Left lung (tissue), 14 donors: ENCODE measurements at places on chromosomes 12 and 14.

DNA sequence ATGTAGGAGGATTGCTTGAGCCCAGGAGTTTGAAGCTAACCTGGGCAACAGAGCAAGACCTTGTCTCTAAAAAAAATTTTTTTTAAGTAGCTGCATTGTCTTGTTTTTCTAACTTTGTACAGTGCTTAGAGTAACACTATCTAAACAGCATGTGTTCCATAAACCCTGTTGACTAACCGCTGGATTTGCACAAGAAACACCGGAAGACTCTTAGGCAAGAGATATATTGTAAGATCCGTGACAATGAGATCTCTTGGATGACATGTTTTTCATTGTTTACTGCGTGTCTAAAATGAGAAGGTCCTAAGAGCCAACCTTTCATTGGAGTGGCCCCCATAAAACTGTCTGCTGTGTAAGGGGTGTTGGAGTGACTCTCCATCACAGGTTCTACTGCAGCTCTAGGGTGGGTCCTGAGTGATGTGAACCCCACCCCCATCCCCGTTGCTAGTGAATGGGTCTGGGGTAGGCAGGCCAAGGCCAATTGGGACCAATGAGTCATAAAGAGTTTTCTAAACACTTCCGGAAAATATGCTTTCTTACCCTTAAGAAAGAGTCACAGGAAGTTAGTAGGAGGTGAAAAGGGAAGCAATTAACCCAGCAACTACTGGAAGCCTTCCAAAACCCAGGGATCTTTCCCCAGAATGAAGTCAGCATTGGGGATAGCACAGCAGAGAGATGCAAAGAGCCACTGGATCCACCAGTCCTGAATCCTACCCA, 24.3 kb upstream of the PCNX1 start:
- peaks cover 68% of the 10 kb centered on the region for H3K4me1 ChIP-seq
- no peaks in the 10 kb centered on the region for H3K36me3 ChIP-seq
- H3K27ac ChIP-seq = no peak overlapping the region
- no peaks in the 10 kb centered on the region for H3K27me3 ChIP-seq

GRCh38 chr12:46572644-46573346, 200.2 kb upstream of the SLC38A2 start:
- no peak for DNase-seq
- H3K27ac ChIP-seq = no peak overlapping the region
- H3K4me3 ChIP-seq = no peak overlapping the region
- H3K36me3 ChIP-seq = no peaks in the 10 kb centered on the region
- H3K27me3 ChIP-seq = no peaks in the 10 kb centered on the region

GRCh38 chr12:50149311-50149710, 17.9 kb downstream of the CERS5 start:
- no peak overlapping the region for H3K4me3 ChIP-seq
- no peak overlapping the region for H3K27ac ChIP-seq
- H3K27me3 ChIP-seq = no peaks in the 10 kb centered on the region
- no peak for DNase-seq

DNA sequence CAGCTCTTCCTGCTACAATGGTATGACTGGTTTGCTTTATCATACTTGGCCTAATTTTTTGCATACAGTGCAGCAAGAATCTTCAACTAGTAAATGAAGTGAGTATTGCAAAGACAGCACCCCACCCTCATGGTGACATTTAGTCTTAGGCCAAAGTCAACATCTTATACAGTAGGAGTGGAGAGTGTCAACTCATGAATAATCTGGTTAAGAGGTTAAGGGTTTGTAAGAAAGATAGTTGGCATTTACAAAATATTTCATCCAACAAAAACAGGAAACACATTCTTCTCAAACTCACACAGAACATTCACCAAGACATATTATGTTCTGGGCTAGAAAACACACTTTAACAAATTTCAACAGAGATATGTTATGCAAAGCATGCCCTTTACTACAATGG, 2.2 kb upstream of the OAS1 start:
- H3K36me3 ChIP-seq = no peaks in the 10 kb centered on the region
- H3K4me1 ChIP-seq = peaks cover 15% of the 10 kb centered on the region
- no peak for DNase-seq

- DNase-seq = no peak
- H3K4me1 ChIP-seq = no peaks in the 10 kb centered on the region
- no peaks in the 10 kb centered on the region for H3K27me3 ChIP-seq
- H3K27ac ChIP-seq = no peak overlapping the region
- no peaks in the 10 kb centered on the region for H3K36me3 ChIP-seq
Measured at GRCh38 chr12:93087840-93088610, 158.9 kb upstream of the EEA1 start.

DNA sequence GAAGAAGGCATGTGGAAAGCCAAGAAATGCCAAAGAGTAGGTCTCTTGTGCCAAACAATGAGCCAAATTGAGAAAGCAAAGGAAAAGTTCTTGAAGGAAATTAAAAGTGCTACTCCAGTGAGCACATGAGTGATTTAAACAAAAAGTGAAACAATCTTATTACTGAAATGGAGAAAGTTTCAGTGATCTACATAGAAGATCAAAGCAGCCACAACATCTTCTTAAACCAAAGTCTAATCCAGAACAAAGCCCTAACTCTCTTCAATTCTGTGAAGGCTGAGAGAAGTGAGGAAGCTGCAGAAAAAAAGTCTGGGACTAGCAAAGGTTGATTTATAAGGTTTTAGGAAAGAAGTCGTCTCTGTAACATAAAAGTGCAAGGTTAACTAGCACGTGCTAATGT, 259.6 kb downstream of the FLRT2 start:
- DNase-seq = no peak
- H3K36me3 ChIP-seq = no peaks in the 10 kb centered on the region
- H3K4me1 ChIP-seq = no peaks in the 10 kb centered on the region
- no peaks in the 10 kb centered on the region for H3K27me3 ChIP-seq

GRCh38 chr12:65490250-65490649, 211.8 kb downstream of the MSRB3 start:
- no peaks in the 10 kb centered on the region for H3K36me3 ChIP-seq
- no peaks in the 10 kb centered on the region for H3K27me3 ChIP-seq
- no peak for DNase-seq
- peaks cover 5% of the 10 kb centered on the region for H3K4me1 ChIP-seq
- no peak overlapping the region for H3K27ac ChIP-seq

DNA sequence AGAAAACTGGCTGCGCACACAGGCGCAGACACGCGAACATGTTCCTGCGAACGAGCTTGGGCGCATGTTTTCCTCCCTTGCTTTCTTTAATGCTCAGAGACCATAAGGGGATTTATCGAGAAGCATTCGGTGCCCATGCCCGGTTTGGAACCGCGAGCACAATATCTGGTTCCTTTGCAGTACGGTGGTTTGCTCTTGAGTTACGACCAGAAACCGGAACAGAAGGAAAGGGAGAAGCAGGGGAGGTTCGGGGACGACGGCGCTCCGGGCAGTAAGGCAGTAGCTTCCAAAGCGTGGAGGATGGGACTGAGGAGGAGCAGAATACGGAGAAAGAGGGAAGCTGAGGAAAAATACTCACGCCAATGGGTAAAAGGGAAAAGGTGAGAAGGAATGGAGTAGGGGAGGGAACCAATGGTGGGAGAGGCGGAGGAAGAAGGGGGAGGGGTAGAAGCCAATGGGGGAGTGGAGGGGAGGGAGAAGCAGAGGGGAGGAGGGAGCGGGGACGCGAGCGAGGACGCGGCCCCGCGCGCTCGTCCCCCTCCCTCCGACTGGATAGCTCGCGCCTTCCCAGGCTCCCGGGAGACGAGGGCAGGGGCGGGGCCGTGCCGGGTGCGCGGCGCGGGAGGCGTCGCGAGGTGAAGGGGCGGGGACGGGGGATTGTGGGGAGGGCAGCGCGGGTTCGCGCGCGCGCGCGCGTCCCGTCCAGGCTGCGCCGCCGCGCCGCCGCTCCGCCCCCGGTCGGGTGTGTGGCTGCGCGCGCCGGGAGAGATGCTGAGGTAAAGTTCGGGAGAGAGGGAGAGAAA, 625 bp upstream of the ARHGAP5 start:
- H3K27me3 ChIP-seq = no peaks in the 10 kb centered on the region
- DNase-seq = peak; percentile 96
- H3K4me1 ChIP-seq = peaks cover 36% of the 10 kb centered on the region
- no peaks in the 10 kb centered on the region for H3K36me3 ChIP-seq
- peak overlapping the region; percentile 81 for H3K4me3 ChIP-seq
